ENCODE measurements at places on chromosomes 6 and 20. TPM values are rescaled to one million over a fixed set of nuclear protein-coding genes. Genes with fewer than 3 reads are reported as not detected.

PLG gene
- not detected for total RNA-seq

DNA sequence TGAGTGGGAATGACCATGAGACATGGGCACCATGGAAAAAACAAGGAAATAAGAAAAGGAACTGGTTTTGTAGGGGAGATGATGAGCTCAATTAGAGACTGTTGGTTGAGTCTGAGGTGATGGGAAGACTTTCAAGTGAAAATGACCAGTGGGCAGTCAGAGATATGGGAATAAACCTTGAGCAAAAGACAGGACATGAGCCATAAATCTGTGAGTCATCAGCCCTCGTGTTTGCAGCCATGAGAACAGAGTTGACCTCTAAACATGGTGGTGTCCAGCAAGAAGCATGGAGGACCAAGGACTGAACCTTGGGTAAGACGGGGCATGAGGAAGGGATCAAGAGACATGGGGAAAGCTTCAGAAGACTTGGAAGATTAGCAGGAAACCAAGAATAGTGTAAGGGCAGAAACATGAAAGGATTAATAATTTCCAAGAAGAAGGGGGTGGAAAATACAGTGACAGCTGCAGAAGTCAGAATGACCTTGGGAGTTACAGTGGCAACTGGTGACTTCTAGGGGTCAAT lies 280.6 kb upstream of the PRDM1 start:
- DNase-seq: no peak

ANKRD66 gene
- not detected for total RNA-seq

DNA sequence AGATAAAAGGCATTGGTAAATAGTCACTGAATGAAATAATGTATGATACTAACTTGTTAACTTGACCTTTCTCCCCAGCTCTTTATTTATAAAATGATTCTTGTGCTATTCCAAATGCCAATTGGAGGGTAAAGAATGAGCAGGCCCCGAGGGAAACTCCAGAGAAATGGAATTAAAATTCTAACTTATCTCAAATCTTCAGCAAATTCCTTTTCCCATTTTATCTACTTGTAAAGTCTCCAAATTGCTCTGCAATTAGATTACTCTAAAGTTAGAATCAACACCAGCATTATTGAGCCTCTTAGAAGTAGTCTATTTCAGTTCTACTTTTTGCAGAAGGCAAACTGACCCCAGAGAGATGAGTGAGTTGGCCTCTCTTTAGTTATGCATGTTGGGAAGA lies 165.9 kb upstream of the PREP start:
- no peak for DNase-seq

HS3ST5 gene
- 0.32 TPM for total RNA-seq

All from fibroblast of villous mesenchyme (primary cell).